Forelimb muscle (tissue), 1 donor: ENCODE measurements at places on chromosomes 4 and X. TPM values are rescaled to one million over a fixed set of nuclear protein-coding genes. Genes with fewer than 3 reads are reported as not detected.

The PABPC5 gene
- polyA plus RNA-seq = 5.4 TPM

The ATXN3L gene
- polyA plus RNA-seq = not detected

The SPACA5 gene
- polyA plus RNA-seq = 0.29 TPM

The ZNF711 gene
- 30.0 TPM for polyA plus RNA-seq

The ADAMTS3 gene
- 2.0 TPM for polyA plus RNA-seq

The SULT1B1 gene
- polyA plus RNA-seq = 0.61 TPM

The TMEM271 gene
- not detected for polyA plus RNA-seq

The APLN gene
- 6.9 TPM for polyA plus RNA-seq

The CHM gene
- polyA plus RNA-seq = 13.7 TPM

The ERVMER34-1 gene
- 0.38 TPM for polyA plus RNA-seq

The IGBP1 gene
- 132 TPM for polyA plus RNA-seq

The UVSSA gene
- 8.6 TPM for polyA plus RNA-seq

DNA sequence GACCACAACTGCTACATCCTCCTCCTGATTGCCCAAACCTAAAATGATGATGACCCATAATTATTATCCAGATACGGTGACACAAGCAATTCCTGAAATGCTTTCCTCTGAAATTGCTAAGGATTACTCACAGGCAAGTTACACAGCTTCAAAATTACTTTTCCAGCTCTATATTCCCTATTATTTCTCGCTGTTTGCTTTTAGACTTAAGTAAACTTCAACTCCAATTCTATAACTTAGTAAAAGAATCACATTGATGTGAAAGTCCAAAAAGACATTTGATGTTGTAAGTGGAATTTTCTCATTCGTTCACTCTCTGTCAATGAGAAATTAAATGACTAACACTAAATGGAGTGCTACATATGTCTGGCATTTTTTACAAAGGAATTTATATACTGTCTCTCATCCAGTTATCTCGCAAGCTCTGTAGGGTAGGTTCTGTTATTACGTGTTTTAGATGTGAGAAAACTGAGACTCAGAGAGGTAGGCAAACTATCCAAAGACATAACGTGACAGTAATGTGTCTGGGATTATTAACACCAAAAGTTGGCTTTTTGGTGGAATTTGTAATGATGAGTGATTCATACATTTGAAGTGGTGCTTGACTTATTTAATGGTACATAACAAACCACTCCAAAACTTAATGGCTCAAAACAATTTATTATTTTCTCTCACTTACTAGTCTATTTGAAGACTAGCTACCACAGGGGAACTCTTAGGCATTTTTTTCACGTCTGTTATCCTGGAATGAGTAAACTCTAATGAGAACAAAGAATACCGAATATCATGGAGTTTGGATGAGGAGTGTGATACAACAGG, 31.5 kb downstream of the PALLD start:
- no peak for DNase-seq

GRCh38 chrX:82742351-82742750, 765.7 kb upstream of the POU3F4 start:
- no peak for DNase-seq

- no peak for DNase-seq
These were observed 65.3 kb upstream of the SHISA3 start for GRCh38 chr4:42331914-42332368.

DNA sequence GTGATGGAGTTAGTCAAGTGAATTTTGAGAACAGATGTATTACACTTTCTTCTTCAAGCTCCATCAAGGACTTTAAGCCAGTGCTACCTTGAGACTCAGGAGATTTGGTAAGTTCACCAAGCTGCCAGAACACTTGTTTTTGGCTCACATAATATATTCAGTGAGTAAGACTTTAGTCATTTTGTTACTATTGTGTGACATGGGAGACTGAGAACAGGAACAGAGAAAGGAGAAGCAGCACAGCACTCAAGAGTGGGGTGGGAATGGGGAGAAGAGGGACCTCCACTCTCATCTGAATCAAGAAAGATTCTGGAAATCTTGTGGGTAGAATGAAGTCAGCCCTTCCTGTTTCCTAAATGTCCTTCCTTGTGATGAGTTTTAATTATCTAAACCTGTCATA, 87.3 kb upstream of the TET2 start:
- no peak for DNase-seq

DNA sequence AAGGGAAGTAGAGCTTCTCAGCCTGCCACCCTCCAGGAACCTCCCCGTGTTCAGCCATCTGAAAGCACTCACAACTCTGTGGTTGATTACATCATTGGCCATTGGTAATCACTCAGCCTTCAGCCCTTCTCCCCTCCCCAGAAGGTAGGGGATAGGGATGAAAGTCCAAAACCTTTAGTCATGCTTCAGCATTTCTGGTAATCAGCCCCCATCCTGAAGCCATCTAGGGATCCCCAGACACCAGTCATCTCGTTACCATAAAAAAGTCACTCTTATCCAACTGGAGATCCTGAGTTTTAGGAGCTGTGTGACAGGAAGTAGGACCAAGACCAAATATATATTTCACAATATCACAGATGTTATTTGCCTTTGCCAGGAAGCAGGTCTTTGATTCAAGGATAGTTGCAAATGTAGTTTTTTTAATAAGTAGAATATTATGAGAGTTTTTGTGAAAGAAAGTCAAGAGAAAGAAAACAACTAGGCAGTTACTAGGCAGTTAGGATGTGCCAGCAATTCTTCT, 364.6 kb upstream of the NOCT start:
- peak; percentile 63 for DNase-seq

DNA sequence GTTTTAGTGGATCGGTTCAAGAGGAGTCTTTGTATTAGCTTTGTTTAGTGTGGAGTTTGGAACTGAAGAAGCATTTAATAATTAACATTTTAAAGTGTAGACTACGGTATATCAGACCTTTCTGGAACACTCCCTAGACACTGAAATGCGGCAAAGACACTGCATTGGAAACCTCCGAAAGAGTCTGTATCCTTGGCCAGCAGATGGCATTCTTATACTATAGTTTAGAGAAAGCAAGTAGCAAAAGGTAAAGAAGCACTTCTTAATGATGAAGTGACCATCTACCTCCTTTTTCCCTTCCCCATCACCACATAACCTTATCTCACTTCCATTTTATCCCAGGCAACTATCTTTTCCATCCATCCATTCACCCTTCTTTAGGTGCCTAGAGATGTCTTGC, 7.6 kb downstream of the FABP2 start:
- no peak for DNase-seq

- no peak for DNase-seq
These were observed 10.2 kb downstream of the RGS12 start for GRCh38 chr4:3302786-3303564.

- no peak for DNase-seq
These were observed 85.5 kb downstream of the PHEX start for GRCh38 chrX:22117633-22118032.

DNA sequence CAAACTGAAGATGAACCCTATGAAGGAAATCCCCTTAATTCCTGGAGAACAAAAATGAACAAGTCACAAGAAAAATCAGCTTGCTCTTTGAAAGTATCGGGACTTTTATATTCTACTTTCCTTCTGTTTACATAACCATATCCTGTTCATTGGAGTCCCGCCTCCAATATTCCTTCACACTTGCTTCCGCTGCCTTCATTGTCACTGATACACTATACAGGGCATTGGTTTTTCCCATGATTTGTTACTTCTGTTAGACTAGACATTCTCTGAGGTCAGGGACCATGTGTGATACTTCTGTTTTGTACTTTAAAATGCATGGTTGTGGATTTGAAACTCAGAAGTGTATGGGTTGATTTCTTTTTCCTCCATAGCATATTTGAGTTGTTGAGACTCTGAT, 18.8 kb downstream of the MCUB start:
- no peak for DNase-seq

DNA sequence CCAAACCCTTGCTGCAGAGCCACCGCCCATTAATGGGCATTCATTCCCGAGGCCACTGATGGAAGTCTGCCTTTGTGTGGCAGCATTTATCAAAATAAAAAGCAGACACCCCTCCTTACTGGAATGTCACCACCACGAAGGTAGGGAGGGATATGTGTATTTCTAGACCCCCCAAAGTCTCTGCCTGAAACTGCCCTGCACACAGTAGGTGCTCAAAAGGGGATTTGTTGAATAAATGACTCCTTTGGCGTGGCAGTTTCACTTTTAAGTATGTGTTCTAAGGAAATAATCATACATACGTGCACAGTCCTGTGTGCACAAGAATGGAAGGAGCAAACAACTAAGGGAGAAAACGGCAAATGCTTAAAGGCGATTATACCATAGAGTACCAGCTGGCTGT, 23.6 kb upstream of the GLOD5 start:
- no peak for DNase-seq

- no peak for DNase-seq
These were observed 217.4 kb upstream of the PITX2 start for GRCh38 chr4:110840221-110840654.

GRCh38 chrX:43720082-43720481, 64.0 kb downstream of the MAOA start:
- DNase-seq = no peak

- no peak for DNase-seq
These were observed 48.6 kb downstream of the CDS1 start for GRCh38 chr4:84631573-84631972.

DNA sequence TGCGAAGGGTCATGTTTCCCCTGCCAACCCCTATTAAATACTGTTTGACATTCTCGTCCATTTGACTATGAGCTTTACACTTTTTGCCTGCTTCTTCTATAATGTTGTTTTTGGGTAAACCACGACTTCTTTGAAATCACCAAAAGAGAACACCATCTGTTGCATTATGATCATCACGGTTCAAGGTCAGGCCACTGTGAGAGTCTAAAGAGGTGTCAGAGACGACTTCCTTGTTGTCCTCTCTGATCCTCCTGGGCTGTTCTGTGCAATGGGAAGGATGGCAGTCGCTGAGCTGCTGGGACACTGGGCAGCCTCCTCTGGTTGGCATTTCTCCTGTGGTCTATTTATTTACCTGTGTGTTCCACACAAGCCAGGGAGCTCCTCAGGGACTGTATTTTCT, 137.5 kb downstream of the RASL11B start:
- no peak for DNase-seq

- no peak for DNase-seq
These were observed 36.4 kb downstream of the PCDH19 start for GRCh38 chrX:100373673-100374072.

DNA sequence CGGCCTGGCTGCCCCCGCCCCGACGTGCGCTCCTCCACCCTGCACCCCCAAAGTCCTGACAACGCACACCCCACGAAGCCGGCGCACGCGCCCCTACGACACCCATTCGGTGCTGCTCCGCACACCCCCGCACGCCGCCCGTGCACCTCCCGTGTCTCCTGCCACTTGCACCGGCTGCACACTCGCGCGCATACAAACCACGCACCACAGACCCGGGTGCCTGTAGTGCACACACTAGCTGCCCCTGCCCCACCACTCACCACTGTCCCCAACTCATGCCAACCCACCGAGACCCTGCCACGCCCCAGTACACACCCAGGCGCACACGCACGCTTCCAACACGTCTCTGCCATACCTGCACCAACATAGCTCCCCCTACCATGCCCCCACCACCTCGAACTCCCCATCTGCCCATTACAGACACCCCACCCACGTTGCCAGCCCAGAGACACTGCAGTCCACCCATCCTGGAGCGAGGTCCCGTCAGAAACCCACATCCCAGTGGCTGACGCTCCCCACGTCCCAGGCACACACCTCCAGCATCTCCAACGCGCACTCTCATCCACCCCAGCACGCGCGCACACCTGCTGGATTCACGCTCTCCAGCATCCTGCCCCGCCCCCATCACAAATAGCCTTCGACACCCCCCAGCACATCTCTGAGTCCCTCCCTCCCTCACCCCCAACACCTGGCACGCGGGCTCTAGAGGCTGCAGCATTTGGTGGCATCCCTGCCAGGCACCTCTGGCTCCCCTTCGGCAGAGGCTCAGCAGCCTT, 4.2 kb upstream of the DUSP9 start:
- no peak for DNase-seq

DNA sequence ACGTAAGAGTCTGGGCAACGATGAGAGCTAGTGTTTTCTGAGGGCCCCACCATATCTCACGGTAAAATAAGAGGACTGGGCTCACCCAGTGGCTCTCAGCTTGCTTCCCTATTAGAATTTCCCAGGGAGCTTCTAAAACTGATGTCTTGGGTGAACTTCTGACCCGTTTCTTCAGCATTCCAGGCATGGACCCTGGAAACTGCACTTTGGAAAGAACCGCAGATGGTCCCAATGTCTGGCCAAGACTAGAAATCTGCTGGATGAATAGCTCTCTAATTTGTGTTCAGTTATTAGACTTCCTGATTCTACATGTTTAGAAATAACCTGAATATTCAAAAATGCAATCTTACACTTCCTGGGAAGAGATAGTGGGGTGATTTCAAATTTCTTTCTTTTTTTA, 127.8 kb downstream of the ANOS1 start:
- peak; percentile 17 for DNase-seq

DNA sequence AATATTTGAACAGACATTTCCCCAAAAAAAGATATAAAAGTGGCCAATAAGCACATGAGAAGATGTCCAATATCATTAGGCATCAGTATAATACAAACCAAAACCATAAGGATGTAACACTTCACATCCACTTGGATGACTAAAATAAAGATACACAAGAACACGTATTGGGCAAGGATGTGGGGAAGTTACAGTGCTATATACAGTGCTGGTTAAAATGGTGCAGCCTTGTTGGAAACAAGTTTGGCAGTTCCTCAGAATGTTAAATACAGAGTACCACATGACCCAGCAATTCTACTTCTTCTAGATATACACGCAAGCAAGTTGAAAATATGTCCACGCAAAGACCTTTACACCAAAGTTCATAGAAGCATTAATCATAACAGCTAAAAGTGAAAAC, 58.9 kb downstream of the HAUS3 start:
- no peak for DNase-seq

DNA sequence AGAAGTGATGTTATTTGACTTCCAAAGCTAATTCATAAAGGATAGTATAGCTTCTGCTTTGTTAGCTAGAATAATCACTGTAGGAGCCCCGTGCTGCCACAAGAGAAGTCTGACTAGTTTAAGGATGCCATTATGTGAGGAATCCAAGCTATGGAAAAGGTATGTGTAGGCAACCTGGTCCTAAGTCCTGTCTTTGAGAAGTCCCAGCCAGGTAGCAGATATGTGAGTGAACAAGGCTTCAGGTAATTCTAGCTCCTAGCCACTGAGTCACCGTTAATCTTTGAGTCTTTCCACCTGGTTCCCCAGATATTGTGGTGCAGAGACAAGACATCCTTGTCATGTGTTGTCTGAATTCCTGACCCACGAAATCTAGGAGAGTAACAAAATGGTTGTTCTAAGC, 55.5 kb downstream of the BMP3 start:
- DNase-seq = no peak

DNA sequence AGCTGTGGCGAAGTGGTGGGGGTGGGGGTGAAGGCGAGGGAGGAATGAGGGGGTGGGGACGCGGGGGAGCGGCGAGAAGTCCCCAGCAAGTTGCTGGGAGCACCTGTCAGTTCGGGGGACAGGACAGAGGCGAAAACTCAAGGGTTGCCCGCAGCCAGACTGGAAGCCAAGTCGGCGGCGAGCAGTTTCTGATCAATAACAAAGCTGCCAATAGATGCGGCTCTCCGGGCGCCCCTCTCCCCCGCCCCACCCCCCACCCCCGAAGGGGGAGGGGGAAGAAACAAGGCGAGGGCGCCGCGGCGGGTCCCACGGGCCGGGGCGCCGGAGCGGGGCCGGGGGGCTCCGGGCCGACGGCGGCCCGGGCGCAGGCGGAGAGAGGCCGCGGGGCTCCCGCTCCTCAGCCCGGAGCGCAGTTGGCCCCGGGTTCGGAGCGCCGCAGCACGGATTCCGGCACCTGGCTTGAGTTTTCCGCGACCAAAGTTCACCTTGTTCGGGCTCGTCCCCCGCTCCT, 379 bp downstream of the PDGFC start:
- DNase-seq = no peak

GRCh38 chr4:121112530-121112929, 40.2 kb upstream of the NDNF start:
- no peak for DNase-seq

- no peak for DNase-seq
These were observed 114.8 kb downstream of the REELD1 start for GRCh38 chr4:146329050-146329716.
